Regular cardiac myocyte (primary cell): ENCODE measurements at places on chromosomes 13 and 19. TPM values are rescaled to one million over a fixed set of nuclear protein-coding genes. Genes with fewer than 3 reads are reported as not detected.

ZNF560 gene
- 2.7 and 3.4 TPM in 2 replicates for total RNA-seq

C19orf67 gene
- 0.56 TPM in 1 of 2 replicates, not detected in the other for total RNA-seq

ELANE gene
- not detected in 2 replicates for total RNA-seq

FIZ1 gene
- 2.3 and 2.9 TPM in 2 replicates for total RNA-seq

ERF gene
- total RNA-seq: 18.6 and 23.2 TPM in 2 replicates

ZNF784 gene
- total RNA-seq: 2.3 and 3.4 TPM in 2 replicates

EDDM13 gene
- 0.19 TPM in 1 of 2 replicates, not detected in the other for total RNA-seq

PCDH9 gene
- total RNA-seq: 5.6 and 11.3 TPM in 2 replicates

NCCRP1 gene
- not detected in 2 replicates for total RNA-seq

ZNF223 gene
- total RNA-seq: 4.2 and 5.4 TPM in 2 replicates

RNF113B gene
- not detected in 2 replicates for total RNA-seq

ZNF14 gene
- 5.9 and 8.7 TPM in 2 replicates for total RNA-seq

SLC17A7 gene
- 0.19 and 1.1 TPM in 2 replicates for total RNA-seq

USE1 gene
- total RNA-seq: 18.0 and 31.1 TPM in 2 replicates

ZNF607 gene
- 3.8 and 6.8 TPM in 2 replicates for total RNA-seq

PSG7 gene
- total RNA-seq: under 0.01 TPM in 2 replicates

COMMD6 gene
- total RNA-seq: 28.2 and 31.2 TPM in 2 replicates

IGSF23 gene
- total RNA-seq: 0.19 and 0.28 TPM in 2 replicates

PIN1 gene
- total RNA-seq: 77.2 and 144 TPM in 2 replicates

ZNF880 gene
- total RNA-seq: 28.8 and 31.0 TPM in 2 replicates

CERS4 gene
- total RNA-seq: 3.1 and 16.1 TPM in 2 replicates

GNG7 gene
- under 0.01 TPM in 2 replicates for total RNA-seq

NLRP13 gene
- total RNA-seq: not detected in 2 replicates

NAA16 gene
- 5.6 and 7.0 TPM in 2 replicates for total RNA-seq

CALR3 gene
- 0.28 TPM in 1 of 2 replicates, not detected in the other for total RNA-seq

OR4F17 gene
- total RNA-seq: not detected in 2 replicates

FUT1 gene
- under 0.01 and 0.58 TPM in 2 replicates for total RNA-seq

C5AR1 gene
- 0.28 and 0.58 TPM in 2 replicates for total RNA-seq

ZNF99 gene
- under 0.01 TPM in 1 of 2 replicates, not detected in the other for total RNA-seq

APOE gene
- total RNA-seq: 9.0 and 20.6 TPM in 2 replicates

NXNL1 gene
- not detected in 2 replicates for total RNA-seq
